Activated T-cell treated with anti-CD3 and anti-CD28 coated beads for 48 hours (primary cell): ENCODE measurements at places on chromosomes 7 and 10.

DNA sequence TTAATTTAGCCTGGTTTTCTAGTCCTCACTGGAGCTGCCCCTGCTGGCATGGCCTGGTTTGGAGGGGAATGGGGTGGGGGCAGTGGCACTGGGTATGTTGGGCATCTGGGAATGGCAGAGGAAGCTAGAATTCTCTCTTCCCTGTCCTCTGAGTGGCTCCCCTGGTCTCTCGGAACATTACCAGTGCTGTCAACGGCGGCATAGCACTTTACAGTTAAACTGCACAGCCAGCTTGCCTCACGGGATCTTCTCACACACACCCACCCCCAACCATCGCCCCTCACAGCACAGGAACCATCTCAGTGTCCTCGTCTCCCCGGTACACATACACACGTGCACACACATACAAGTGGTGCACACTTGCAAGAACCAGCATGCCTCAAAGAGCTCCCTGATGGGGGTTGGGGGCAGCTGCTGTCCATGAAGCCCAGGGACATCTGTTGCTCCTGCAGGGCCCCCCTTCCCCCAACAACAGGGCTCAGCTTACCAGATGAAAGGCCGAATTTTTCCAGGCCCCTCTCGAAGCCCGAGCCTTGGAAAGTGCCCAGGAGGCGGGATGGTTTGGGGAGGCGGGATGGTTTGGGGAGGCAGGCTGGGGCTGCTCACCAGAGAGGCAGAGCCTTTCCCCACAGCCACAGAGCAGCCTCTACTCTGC, 41.0 kb downstream of the TSPAN15 start:
- DNase-seq: no peak

- no peak for DNase-seq
These were observed 19.0 kb downstream of the ADCYAP1R1 start for GRCh38 chr7:31070991-31071644.

GRCh38 chr10:73413108-73413527, 740 bp downstream of the ANXA7 start:
- peak; percentile 16 for DNase-seq

- DNase-seq: no peak
These were observed 214.8 kb upstream of the MAGI2 start for GRCh38 chr7:79668292-79668691.

DNA sequence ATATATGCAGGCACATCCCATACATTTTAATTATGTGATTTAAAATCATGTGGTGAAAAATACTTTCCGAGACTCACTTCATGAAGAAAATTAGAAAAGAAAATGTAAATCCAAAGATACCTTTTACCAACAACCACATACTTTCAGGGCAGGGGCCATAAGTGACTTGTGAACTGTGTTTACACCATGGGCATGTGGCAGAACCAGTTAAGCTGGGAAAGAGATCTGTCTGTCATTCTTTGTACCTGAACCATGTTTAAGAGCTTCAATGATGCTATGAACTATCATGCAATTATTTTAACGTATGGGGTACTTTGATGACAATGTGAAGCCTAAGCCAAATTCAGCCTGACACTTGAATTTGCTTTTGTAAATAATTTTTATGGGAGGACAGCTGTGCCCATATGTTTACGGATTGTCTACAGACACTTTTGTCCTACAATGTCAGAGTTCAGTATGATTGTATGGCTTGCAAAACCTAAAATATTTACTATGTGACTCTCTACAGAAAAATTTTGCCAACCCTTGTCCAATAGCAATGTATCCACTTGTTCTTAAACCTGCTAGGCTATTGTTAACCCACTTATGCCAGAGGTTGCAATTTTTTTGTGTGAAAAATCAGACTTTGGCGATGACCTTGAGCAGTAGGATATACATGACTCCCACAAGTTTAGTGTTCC, 654.6 kb downstream of the TNS3 start:
- no peak for DNase-seq
